ENCODE measurements at places on chromosomes 2 and 18.

- peak; percentile 78 for DNase-seq
Measured at GRCh38 chr2:223100061-223100511, 48.1 kb downstream of the KCNE4 start.

DNA sequence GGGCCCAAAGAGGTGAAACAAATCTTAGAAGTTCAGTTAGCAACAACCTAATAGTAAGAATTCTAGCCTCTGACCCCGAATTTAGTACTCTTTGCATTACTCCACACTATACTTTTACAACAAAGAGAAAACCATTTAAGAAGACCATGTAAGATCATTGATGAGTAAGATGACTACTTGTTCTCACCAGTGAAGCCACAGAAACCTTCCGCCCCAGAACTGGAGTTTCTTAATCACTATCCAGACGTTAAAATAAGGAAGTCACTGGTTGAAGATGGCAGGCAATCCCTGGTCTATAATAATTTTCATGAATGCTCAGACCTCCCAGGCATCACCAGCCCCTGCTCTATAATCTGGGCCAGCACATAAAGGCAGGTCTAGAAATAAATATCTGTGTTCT is 95.0 kb downstream of the TMEM163 start:
- DNase-seq, result no peak

DNA sequence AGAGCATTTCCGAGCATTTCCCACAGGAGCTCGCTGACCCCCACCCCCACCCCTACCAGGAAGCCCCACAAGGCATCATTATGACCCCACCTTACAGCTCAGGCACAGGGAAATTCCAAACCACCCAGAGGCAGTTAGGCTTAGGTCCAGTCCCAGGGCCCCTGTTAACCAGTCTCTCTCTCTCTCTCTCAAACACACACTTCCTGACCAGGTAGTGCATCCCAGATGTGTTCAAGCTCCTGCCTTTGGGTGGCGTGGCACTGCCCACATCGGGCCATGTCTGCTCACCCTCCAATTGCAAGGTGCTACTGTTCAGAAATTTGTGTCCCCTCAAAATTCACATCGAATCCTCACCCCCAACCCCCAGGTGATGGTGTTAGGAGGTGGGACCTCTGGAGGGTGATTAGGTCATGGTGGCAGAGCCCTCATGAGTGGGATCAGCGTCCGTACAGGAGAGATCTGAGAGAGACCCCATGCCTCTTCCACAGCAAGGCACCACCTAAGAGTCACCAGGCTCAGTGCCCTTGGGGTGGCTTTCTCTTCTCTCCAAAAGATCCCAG is 8.8 kb downstream of the COPS9 start:
- no peak for DNase-seq

DNA sequence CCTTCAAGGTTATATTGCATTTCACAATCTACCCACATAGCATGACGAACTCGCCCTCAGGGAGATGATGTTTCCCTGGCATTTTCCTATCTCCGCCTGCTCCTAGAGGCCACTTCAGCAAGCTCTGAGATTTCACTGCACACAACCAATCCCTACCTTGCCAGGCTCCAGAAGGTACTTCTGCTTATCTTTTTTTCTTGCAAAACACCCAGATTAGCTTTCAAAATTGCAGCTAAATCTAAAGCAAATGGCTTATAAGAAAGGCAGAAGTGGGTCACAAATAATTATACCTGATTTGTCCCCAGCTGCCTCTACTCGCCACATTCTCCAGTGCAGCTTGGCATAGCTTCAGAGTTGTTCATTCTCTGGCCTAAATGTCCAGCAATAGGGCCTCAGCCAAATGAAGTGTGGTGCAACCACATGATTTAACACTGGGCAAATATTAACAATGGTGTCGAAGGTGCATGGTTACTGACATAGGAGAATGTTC is 32.4 kb upstream of the MRPL19 start:
- DNase-seq, result no peak

- DNase-seq, result no peak
Measured at GRCh38 chr18:32804134-32804888, 31.5 kb upstream of the KLHL14 start.

DNA sequence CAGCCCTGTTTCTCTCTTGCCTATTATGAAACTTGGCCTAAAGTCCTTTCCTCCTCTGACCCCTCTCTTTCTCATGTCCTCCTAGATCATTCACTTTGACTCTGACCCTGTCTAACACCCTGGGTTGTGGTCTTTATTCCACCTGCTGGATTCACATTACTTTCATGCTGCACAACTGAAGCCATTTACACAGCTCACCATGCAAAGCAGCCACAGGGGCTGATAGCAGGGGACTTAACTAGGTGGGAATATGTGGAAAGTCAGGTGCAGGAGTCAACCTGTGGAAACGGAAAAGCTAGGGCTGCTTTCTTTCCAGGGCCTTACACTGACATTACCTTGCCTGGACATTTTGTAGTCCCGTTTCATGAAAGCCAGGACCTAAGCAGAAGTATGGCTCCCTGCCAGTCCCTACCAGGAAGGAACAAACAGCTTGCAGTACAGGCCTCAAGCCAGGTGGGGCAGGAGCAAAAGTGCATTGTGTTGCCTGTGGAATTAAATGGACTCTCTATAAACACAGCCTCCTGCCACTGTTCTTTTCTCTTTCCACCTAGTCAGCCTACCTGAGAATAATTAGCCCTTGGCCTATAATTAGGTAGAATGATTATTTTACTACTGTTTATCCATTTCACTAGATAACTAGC is 11.8 kb downstream of the MAPRE3 start:
- DNase-seq, result peak; percentile 36

GRCh38 chr18:29488617-29489016 is 1311.7 kb upstream of the CDH2 start:
- no peak for DNase-seq

GRCh38 chr18:76394780-76395476 is 100.1 kb downstream of the ZNF516 start:
- DNase-seq, result peak; percentile 40

DNA sequence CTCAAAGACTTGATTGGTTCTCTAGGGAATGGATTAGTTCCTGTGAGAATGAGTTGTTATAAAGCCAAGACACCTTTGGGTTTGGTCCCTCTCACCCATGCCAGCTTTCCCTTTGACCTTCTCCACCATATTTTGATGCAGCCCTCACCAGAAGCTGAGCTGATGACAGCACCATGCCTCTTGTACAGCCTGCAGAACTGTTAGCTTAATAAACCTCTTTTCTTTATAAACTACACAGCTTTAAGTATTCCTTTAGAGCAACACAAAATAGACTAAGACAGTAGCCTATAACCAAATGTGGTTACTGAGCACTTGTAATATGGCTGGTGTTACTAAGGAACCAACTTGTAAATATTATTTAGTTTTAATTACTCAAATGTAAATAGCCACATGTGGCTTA is 55.1 kb downstream of the BAZ2B start:
- no peak for DNase-seq

DNA sequence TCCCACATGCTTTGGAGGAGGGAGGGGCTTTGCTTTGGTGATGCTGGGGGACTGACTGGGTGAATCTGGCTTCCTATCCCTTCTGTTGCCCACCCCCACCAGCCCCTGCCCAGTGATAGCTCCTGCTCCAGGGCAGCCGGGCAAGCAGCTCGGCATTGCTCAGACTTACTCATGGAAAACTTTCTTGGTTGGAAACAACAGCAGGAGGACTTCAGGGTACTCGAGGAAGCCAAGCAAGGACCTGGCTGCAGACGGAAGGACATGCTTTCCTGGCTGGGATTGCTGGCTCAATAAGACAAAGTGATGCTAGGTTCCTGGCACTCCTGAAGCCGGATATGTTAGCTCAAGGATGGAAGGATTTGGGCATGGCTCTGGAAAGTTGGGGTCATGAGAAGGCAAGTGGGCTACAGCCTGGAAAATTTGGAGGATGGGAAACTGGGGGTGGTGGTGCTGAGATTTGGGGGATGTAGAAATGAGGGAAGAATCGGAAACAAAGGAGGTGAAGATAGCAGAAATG is 3.1 kb downstream of the SPEG start:
- no peak for DNase-seq

GRCh38 chr2:102801098-102801718 is 39.4 kb downstream of the TMEM182 start:
- peak; percentile 16 for DNase-seq

DNA sequence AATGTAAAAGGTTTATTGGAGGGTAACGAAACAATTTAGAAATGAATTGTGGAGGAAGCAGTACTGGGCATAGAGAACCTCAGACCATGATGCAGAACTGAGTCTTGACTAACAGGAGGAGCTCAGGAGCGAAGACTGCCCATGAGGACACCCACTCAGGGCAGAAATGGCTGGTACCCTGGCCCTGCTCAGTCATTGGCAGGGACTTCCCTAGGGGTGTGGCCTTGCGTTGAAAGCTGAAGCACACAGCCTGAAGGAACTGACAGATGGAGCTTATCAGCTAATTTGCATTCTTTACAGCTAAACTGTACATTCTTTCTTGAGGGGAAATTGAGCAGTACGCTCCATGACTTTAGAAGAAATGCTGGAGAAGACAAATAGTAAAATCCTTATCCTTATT is 57.1 kb downstream of the PDK1 start:
- DNase-seq, result no peak

GRCh38 chr2:102796337-102796736 is 34.5 kb downstream of the TMEM182 start:
- DNase-seq, result no peak

GRCh38 chr2:170235860-170236679 is 58.1 kb downstream of the MYO3B start:
- DNase-seq, result peak; percentile 37

- DNase-seq, result no peak
Measured at GRCh38 chr2:212695426-212695825, 156.8 kb upstream of the ERBB4 start.

GRCh38 chr2:68031542-68032160 is 31.2 kb downstream of the C1D start:
- peak; percentile 72 for DNase-seq

- DNase-seq, result no peak
Measured at GRCh38 chr18:79047556-79048244, 21.5 kb upstream of the ATP9B start.

- peak; percentile 76 for DNase-seq
Measured at GRCh38 chr18:8661754-8662559, 43.4 kb upstream of the MTCL1 start.

DNA sequence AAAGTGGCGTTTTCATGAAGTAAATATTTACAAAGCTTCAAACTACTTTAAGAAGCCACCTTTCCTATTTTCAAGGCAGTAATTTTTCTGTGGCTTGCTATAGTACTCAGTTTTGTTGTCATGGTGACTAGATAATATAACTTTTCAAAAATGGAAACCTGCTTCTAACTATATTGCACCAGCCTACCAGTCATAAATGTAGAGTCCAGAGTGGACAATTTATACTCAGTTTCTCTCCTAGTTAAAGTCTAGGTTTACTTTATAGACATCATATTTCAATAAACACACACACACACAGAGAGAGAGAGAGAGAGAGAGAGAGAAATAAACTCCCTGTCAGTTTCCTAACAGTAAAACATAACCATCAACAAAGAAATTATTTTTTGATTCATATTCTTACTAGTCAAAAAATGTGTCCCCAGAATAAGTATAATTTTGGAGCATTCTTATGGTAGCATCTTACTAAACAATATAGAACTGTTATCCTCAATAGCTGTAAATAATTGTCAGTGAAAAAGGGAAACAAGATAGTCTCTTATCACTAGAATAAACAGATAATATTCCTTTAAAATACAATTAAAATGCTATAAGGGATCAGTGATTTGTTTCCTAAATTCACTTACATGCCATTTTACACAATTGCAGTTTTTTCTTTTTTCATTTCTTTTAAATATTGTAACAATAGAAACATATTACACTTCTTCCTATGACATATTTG is 163.5 kb upstream of the BOD1L2 start:
- no peak for DNase-seq

- DNase-seq, result no peak
Measured at GRCh38 chr2:190637903-190638618, 10.8 kb upstream of the NAB1 start.

DNA sequence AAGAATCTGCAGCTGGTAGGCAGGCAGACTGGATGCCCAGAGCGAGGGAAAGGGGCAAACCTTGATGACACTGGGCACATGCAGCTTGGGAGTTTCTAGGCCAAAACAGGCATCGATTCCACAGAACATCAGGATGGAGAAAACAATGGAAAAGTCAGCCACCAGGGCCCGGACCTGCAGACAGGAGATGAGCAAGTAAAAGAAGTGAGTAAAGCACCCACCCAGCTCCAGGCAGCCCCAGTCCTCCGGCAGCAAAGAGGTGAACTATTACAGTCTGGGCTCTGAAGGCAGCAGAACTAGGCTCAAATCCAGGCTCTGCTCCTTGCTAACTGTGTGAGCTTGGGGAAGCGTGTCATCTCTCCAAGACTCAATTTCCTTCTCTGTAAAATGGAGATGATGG is 36.6 kb downstream of the MTHFD2 start:
- no peak for DNase-seq

DNA sequence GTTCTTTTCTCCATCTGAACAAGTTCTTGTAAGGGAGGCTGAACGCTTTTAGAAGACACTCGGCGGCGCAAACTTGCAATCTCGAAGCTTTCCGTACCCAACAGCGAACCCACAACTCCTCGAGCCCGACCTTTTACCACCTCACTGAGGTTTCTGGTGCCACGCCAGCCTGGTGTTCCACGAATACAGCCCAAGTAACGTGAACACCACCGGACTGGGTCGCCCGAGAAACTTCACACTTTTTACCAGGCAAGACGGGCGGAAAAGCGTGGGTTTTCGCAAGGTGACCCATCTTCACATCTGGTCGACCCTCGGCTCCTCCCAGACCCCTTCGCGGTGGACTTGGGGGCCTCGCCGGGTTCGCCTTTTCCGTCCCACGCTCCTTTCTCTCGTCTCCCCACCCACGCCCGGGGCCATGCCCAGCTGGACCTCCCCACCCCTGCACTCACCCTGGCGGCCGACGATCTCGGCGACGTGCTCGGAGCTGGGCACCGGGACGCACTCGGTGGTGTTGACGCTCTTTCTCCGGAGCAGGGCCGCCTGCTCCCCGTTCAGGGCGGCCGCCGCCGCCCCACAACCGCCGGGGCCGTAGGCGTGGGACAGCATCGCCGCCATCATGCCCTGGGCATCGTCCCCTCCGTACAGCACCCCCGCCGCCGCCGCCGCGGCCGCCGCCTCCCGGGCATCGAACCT is 1.2 kb downstream of the MEX3C start:
- DNase-seq, result no peak

- DNase-seq, result no peak
Measured at GRCh38 chr18:77870894-77871293, 621.2 kb downstream of the GALR1 start.

GRCh38 chr2:191255756-191256312 is 10.6 kb downstream of the MYO1B start:
- DNase-seq, result no peak

DNA sequence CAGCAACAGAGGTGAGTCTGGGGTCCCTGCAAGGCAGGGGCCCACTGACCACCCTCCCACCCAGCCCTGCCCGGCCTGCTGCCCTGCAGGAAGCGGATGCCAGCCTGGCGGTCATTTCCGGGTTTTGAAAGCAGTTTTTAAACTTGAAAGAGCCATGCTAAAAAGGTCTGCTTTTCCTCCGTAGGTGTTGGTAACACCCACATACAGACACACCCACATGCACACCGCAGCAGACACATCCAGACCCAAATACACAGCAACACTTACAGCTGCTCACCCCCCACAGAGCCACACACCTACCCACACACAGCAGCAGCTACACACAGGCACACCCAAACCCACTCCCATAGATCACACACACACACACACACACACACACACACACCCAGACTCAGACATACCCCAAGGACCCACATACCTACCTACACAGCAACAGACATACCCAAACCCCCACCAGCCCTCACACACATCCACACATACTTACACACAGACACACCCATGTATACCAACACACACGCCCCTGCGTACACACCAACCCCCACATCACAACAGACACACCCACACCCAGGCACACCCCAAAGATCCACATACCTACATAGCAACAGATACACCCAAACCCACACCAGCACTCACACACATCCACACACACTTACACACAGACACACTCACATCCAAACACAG is 7.6 kb downstream of the ZFP36L2 start:
- peak; percentile 30 for DNase-seq
